ENCODE measurements at places on chromosomes 13 and 19.

- peak; percentile 69 for DNase-seq
Observed at GRCh38 chr13:108227651-108228272, 9.6 kb downstream of the ABHD13 start.

DNA sequence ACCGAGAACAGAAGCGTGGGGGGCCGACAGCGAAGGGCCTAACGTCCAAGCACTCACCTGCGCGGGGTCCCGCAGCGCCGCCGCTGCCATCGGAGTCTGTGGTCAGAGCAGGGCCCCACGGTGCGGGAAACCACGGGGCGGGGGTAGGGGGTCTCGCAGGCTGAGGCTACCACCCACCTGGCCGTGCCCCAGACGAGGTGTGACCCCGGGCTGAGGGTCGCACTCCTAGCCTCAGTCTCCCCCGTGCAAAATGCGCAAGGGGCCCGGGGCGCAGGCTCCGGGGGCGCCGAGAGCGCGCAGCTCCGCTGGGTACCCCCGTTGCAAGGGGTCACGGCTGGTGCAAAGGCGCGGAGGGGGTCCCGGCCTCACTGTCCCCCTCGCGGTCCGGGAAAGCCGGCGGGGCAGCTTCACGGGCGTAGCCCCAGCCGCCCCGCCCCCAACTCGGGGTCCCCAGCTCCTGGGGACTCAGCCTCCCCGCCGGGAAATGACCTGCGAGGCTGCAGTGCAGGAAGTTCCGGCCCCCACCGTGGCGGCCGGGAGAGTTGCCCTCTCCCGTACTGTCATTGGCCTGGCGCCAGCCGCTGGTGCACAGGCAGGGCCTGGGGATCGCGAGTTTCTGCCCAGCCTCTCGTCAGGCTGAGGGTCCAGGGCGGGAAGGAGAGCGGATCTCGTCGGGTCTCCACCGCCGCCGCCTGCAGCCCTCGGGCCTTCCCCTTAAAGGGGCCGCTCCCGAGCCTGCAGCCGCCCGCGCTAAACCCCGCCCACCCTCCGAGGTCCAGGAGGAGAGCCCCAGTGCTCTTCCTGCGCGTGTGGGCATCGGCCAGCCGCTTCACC, at the start of gene ZNF792:
ZNF792 (minus strand) TSS at position 657 of the 834 bp plus-strand sequence; CDS start at position 90, 567 bp downstream.
- peak; percentile 39 for DNase-seq

GRCh38 chr19:1871140-1871597, 7.8 kb upstream of the KLF16 start:
- no peak for DNase-seq

- DNase-seq, result peak; percentile 98
Observed at GRCh38 chr19:48634424-48635262, 2.5 kb downstream of the DBP start.

GRCh38 chr13:34413538-34414210, 528.4 kb upstream of the NBEA start:
- DNase-seq, result no peak

DNA sequence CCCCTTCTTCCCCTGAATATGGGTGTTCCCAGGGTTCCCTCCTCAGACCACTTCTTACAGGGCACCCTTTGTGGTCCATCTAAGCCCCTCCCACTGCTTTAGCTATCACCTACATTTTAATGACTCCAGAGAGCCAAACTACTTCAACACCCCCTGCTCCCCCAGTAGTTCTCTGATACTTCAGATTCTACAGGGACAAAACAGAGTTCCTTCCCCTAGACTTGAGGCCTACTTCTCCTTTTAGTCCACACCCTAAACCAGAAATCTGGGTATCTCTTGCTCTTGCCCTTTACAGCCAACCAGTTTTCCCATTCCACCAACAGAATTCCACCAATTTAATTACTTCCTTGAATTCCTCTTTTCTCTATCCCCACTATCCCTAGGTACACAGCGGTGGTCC, 107.2 kb downstream of the KCNRG start:
- DNase-seq, result no peak

- peak; percentile 93 for DNase-seq
Observed at GRCh38 chr13:95267662-95268342, 33.4 kb downstream of the ABCC4 start.

DNA sequence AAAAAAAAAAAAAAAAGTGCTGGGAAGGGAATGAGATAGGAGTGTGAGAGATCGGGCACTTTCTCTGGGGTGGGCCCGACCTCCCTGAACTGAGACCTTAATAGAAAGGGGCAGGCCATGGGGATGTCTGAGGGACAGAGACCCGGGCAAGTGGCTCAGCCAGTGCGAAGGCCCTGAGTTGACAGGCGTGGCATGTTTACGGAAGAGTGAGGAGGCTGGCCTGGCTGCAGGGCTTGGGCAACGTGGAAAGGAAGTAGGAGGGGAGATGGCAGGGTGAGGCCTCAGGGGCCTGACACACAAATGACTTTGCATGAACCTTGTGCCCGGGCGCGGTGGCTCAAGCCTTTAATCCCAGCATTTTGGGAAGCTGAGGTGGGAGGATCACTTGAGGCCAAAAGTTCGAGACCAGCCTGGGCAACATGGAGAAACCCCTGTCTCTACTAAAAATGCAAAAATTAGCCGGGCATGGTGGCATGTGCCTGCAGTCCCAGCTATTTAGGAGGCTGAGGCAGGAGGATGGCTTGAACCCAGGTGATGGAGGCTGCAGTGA, 13.9 kb downstream of the FCHO1 start:
- DNase-seq, result no peak

DNA sequence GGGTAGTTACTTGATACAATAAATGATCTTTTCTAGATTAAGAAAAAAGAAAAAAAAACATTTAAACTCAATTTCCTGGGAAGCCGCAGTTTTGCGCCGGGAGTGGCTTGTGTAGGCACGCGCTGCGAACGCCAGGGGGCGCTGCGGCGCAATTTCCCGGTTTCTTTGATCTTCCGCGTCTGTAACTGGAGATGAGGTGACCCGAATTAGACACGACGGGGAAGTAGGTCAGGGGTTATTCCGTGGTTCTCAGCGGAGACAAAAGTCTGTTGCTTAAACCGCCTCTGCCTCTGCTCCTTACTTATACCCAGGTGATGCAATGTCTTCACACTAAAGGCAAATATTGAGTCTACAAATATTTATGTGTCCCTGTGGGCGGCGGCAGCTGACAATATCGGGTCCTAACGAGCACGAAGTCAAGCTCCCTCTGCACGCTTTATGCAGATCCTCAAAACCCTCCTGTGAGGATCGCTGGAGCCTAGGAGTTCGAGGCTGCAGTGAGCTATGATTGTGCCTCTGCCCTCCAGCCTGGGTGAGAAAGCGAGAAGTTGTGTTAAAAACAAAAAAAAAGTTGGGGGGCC, 15.2 kb downstream of the STXBP2 start:
- DNase-seq, result peak; percentile 92

GRCh38 chr13:27008733-27009132, 162.9 kb downstream of the USP12 start:
- no peak for DNase-seq

- DNase-seq, result peak; percentile 88
Observed at GRCh38 chr13:72141855-72142519, 275.0 kb upstream of the DACH1 start.

DNA sequence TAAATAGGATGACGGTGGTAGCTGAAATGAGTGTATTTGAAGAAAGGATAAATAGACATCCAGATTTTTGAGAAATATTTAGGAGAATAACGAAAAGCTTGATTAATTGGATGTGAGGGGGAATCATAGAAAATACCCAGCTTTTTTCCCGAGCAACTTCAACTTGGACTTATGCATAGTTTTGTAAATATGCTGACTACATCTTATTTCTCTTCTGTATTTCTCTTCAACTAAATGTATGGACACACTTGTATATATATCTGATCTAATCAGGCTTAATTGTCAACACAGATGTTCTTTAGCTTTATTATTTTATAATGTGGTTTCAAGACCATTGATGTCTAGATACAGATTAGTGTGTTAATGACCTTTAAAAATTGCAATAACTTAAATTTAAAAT, 685.0 kb downstream of the SLITRK1 start:
- no peak for DNase-seq

- peak; percentile 2 for DNase-seq
Observed at GRCh38 chr13:87884884-87885283, 213.7 kb downstream of the SLITRK5 start.

DNA sequence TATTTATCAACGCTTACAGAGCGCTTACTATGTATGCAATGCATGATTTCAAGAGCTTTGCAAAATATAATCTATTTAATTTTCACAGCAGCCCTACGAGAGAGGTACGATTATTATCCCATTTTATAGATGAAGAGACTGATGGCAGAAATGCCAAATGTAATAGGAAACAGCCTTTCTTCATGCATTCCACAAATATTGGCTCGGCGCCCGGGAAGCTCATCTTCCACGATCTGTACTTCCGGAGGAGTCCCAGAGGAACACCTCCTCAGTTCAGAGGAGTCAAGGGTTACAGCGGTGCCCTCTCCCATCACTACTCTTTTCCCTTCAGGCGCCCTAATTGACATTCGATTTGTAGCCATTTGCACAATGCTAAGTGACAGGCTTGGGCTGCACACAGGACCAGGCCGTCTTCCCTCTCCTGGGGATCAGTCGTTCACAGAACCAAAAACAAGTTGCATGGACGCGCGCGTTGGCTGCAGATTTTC, 1.1 kb upstream of the ARHGAP35 start:
- peak; percentile 87 for DNase-seq

GRCh38 chr19:50268041-50268440, 61.1 kb downstream of the KCNC3 start:
- DNase-seq, result no peak

- DNase-seq, result no peak
Observed at GRCh38 chr19:1017115-1017905, 3.6 kb downstream of the TMEM259 start.

DNA sequence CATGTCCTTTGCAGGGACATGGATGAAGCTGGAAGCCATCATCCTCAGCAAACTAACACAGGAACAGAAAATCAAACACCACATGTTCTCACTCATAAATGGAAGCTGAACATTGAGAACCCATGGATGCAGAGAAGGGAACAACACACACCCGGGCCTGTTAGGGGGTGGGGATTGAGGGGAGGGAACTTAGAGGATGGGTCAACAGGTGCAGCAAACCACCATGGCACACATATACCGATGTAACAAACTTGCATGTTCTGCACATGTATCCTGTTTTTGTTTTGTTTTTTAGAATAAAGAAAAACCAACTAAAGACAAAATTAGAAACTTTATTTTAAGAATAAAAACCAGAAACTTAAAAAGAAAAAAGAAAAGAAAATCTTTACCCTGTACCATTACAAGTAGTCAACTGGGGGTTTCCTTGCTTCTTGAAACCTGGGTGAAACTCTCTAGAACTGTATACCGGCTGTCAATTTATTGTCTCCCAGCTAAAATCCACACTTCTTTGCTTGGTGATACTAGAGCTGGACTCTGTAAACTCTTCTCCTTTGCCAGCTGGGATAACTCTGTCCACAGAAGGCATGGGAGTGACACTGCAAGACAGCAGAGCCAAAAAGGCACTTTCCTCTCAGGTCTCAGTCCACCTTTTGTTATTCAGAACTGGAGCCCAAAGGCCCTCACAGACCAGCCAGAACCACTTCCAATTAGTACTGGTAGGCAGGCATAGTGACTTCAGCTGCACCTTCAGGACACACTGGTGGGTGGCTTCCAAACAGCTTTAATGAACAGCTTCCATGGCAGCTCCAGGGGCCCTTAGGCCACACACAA, 9.0 kb downstream of the MICU2 start:
- no peak for DNase-seq

DNA sequence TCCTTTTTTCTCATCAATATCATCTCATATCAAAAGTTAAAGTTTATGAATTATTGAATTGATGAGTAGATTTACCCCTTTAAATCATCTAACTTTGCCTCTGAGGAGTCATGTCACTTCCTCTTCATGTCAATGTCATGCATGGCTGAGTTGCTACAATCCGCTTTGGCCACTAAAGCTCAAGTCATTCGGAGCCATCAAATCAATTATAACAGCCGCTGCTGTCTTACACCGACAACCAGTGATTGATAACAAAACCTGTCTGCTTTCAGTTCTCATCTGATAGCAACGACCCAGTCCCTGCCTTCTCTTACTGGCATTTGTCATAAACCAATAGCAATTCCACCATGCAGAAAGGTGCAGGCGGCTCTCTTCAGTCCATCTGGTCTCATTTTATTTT, 429.3 kb downstream of the DIAPH3 start:
- DNase-seq, result no peak

DNA sequence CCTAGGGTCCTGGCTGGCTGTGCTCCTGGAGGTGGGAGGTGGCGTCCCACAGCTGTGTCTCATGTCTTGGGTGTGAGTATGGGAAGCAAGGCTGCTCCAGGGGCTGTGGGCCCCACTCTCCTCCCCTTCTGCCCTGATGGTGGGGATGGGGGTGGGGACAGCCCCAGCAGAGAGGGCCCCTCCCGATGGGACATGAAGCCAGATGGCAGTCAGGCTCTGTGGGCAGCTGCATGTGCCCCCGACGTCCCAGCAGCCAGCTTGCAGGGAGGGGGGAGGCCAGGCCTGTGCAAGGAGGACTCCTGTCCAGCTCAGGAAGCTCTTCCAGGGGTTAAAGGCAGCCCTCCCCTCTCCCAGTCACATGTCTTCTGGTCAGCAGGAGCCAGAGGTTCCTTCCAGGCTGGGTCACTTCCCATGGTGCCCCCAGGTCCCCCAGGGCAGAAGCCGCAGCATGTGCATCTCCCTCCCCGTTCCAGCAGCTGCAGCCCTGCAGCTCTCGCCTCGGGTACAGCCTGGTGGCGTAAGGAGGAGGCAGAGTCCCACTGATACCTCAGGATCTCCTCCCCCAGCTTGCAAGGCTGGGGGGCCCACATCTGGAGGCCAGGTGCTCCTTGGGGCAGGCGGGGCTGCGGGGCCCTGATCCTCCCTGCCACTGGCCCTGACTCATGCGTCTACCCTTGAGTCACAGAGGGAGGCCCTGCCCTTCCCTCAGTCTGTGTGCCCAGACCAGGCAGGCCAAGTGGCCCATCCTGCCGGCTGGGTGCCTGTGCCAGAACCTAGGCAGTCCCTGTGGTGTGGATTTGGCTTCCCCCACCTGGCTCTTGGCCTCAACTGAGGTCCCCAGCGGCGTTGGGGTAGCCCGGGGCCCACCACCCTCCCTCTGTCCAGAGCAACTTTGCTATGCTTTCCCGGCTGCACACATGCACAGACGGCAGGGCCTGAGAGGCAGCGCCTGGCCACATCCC, 13.0 kb downstream of the YIPF2 start:
- peak; percentile 71 for DNase-seq
